Lower leg skin (tissue), 4 donors: ENCODE measurements at places on chromosomes 2 and 18.

GRCh38 chr2:27965841-27966240, 75.3 kb downstream of the BABAM2 start:
- DNase-seq = no peak

DNA sequence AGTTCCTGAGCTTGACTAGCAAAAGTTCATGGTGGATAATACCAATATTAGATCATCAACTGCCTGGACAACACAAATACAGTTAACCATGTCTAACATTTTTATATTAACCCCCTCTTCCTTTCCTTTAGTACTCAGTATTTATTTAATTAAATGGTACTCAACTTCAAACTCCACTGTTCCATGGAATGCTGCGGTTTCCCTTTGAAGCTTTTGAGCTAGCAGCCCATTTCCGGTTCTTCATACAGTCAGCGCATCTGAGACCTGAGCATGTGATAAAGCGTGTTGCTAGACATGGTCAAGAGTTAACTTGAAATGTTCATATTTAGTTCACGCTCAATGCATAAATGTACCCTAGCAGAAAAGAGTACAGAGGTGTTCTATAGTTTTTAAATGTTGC, 278.4 kb downstream of the ALPK2 start:
- no peak for DNase-seq

- no peak for DNase-seq
Observed at GRCh38 chr2:145352484-145352883, 832.6 kb upstream of the ZEB2 start.

- no peak for DNase-seq
Observed at GRCh38 chr2:234939576-234939975, 12.2 kb upstream of the SH3BP4 start.

- DNase-seq = no peak
Observed at GRCh38 chr2:150286730-150287362, 200.6 kb downstream of the RND3 start.

- DNase-seq = no peak
Observed at GRCh38 chr2:62789518-62789917, 84.0 kb downstream of the EHBP1 start.

DNA sequence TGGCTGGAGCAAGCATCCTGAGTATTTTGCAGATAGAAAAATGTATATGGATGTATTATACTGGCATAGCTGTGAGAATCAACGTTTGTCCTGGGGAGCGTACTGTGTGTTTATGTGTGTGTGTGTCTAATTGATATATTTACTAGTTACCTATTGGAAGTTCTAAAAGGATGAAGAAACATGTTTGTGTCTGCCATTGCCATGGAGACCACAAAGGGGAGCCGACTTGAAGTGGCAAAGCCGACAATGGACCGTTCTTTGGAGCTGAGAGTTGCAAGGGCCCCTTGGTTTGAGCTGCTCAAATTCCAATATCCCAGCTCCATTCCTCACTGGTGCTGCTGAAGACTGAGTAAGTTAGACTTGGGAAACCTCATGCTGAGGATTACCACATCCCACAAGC, 14.3 kb upstream of the SLC25A52 start:
- DNase-seq = no peak

DNA sequence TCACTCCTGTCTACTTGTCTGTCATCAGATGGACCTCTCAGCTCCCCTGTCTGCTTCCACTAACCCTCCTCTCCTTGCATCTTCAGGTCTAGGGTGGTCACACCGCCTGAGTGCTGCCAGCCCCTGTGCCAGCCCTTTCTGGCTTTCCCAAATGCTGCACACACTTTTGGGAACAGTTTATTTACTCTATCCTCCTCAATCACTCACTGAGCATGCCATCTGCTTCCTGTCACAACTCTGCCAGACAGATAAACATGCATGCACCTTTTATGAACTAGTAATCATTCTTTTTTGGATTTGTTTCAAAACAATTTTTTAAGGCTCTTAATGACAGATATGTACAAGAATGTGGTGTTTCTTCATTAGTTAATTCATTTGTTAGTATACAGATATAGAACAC, 56.3 kb upstream of the CCDC195 start:
- DNase-seq = no peak

DNA sequence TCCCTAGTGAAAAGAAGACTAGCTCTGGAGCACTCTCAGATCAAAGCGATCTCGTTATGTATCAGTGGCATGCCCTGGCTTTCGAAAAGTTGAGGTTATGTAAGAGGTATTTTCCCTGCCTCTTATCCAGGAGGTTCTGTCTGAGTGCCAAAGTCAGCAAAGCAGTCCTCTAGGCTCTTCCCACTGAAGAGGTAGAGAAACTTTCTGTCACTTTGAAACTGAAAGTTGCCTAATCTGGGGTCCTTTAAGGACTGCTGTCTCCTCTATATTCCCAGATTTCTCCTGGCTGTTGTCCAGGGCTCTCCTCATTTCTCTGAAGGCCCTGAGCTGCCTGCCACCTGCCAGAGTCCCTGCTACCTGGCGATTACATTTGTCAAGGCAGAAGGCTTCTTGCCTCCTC, 96.3 kb downstream of the B3GNT2 start:
- no peak for DNase-seq

DNA sequence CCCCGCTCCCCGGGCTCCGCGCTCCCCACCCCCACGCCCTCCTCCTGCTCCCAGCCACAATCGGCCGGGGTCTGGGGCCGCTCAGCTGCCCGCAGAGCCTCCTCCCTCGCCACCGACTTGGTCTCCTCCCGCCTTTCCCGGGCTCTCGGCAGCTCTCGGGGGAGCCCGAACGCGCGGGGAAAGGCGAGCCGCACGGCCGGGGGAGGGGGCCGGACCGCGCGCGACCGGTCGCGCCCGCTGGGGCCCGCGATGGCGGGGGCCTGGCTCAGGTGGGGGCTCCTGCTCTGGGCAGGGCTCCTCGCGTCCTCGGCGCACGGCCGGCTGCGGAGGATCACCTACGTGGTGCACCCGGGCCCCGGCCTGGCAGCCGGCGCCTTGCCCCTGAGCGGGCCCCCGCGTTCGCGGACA, 327 bp downstream of the LTBP1 start:
- DNase-seq = no peak

DNA sequence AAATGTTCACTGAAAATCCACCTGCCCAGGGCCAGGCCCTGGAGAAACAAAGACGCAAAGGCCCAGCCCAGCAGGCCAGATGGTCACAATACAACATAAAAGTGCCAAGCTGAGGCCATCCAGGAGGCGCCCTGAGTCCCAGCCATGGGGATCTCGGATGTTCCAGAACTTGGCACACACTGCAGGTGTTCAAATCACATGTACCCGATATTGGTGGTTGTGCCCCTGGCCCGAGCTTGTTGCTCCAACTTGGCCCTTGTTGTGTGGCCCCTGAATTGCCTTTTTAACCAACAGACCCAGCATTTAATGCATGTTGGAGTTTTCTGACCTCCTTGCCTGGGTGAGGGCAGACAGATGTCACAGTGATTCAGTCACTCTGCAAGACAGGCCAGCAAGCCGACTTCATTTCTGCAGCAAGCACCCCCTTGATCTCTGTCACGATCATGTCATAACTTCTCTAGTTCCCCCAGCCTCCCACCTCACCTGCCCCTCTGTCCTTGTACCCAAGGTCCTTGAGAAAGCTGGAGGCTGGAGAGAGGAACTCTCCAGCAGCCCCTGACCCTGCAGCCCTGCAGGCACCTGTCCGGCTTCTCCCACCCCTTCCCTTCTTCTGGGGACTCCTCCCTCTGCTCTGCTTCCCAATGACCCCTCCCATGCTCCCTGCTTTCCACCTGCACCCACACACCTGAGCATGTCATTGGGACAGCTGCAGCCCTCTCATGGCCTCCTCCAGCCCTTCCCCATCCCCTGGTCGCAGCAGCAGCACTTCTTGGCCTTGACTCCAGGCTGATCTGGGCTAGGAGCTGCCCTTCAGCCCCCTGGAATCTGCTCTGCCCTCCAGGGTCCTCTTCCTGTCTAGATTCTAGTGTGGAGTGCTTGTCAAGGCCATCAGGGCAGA, 9.1 kb downstream of the NGEF start:
- DNase-seq = peak; percentile 75

DNA sequence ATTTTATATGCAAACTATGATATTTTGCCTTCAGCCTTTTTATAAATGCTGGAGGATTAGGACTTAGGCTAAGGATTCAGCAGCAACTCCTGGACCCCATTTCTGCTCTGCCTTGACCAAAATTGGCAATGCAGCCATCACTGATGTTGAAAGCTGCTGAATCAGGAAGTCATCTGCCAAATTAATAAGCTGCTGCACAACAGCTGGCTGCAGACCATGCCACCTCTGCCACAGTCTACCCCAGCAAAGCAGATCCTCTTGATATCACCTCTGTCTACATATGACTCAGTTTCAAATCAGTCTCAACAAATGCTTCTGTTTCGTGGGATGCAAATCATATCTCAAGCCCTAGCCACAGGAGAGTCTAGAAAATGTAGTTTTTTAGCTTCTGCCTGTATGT, 7.1 kb upstream of the SOS1 start:
- no peak for DNase-seq

DNA sequence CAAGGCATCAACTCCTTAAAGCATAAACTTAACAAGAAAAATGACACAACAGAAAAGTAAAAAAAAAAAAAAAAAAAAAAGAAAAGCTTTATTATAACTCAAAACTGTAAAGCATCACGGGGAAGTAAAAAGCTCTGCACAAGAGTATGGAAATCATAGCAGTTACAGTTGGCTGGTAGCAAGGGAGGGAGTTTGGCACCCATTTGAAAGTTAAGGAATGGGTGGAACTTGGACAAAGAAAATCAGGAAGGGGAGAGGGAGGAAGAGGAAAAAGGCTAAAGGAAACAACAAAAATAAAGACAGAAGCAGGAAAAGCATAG, 8.6 kb downstream of the KLF7 start:
- DNase-seq = no peak

DNA sequence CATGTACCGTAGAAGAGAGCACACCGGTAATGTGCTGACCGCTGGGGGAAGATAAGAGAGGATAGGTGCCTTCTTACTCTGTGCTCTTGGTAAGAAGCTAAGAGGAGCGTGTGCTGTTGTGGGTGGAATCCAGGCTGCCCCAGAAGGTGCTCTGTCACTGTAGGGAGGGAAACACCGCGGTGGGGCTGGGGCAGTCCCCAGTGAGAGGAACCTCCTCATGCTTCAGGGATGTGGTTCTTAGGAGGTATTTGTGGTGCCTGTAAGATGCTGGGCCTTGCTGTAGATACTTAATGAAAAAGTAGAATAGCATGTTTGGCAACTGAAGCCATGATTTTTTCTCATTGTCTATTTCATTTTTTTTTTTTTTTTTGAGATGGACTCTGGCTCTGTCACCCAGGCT, 1.1 kb downstream of the COLEC11 start:
- no peak for DNase-seq

DNA sequence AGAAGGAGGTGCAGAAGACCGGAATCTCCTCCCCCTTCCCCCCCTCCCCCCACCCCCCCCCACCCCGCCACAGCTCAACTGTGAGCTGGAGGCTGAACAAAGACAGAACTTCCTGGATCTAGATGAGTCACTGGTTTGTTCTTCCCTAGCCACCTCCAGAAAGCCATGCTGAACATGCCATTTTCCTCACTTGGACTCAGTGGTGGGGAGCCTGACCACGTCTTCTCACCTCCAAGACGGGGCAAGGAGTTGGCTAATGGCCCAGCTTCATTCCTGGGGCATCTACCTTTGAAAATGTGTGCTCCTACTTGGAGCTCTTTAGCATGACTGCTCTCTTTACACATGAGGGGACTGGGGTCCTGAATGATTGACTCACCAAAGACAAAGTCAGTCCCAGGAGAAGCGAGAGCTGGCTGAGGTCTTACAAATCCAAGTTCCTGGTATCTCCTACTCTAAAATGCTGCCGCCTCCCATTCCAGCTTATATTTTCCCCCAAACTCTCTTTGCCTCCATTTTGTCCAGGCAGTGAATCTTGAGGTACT, 22.6 kb upstream of the FZD5 start:
- DNase-seq = no peak

DNA sequence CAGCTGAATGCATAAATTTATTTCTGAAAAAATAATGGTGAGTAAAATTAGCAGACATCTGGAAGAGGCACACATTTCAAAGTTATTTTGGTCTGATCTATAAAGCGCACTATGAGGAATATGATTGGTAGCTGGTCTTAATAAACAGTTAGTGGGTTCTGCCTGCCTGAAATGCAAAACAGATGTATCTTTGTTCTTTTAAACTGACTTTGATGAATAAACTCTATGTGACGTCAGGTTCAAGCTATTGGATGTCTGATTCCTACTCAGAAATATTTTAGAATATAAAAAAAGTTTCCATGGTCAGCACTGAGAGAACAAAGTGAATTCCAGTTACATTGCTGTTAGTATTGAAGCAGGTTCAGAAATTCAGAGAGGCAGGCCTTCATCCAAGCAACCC, 136.4 kb downstream of the TPGS2 start:
- no peak for DNase-seq

- DNase-seq = no peak
Observed at GRCh38 chr18:46793565-46793964, 36.7 kb upstream of the ST8SIA5 start.

- DNase-seq = no peak
Observed at GRCh38 chr18:45336448-45336847, 278.8 kb upstream of the SLC14A2 start.

- DNase-seq = no peak
Observed at GRCh38 chr2:45282646-45283045, 273.4 kb upstream of the SIX2 start.

DNA sequence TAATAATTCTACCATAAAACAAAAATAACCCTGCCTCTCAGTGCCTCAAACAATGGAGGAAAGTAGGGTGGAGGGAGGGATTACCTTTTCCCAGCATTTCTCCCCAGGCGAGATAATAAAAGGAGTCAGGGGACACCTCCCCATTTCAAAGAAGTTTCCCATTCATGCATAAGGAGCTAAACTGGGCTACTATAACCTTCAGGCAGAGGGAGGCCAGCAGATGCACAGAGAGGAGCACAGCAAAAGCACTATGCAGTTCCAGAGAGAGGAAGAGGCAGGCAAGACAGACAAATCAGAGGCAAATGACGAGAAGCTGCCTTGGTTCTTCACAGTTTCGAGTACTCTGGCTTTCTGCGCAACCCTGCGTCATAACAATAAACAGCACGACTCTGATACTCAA, 17.4 kb downstream of the CFAP210 start:
- DNase-seq = no peak

DNA sequence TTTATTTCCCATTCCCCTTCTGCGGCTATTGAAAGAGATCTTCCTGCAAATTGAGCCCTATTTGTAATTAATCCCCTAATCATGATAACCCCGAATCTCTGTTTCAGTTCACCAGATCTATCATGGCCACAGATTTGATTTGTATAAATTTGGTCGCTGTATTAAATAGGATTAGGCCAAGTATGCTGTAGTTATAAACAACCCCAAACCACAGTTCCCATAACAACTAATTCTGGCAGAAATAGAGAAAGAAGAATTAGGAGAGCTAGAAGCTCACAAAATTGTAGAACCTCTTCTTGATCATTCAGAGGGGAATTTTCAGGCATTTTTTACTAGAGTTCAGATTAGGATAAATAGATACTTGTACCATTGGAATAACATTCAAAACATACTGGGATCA, 433.7 kb upstream of the TNP1 start:
- DNase-seq = no peak

DNA sequence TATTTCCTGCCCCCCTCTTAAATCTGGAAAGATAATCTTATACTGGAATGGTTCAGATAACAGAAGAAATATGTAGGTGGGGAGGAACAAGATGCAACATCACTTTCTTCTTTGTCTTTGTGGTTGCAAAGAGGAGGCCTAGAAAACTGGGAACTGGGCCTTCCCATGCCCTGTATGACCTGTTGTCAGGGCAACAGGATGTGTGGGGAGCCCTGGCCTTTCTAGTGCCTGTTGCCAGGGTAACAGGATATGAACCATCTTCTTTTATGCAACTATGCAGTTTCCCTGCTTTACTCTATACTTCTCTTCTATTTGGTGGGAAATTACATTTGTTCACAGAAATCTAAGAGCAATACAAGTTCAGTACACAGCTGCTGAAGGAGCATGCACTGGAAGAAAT, 79.8 kb upstream of the PDE1A start:
- DNase-seq = no peak
